ENCODE measurements at places on chromosomes 12 and 14.

GRCh38 chr12:95169368-95169767 is 47.9 kb downstream of the FGD6 start:
- DNase-seq, result no peak

DNA sequence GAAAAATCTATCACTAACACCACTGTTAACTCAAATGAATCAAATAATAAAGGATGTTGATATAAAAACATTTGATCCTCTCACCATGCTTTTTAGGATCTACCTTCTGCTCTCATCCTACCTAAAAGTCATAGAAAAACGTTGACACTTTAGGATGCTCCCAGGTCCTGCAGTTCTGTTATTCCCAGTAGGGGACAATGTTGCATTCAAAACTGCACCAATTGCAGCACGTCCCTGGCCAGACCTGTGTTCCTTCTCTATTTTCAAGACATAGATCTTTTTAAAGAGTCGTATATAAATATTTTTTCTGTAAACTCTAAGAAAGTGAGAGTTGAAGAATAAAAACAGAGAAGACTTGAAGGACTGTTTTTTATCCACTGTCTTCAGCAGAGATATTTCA is 8.8 kb downstream of the AICDA start:
- DNase-seq, result no peak

- DNase-seq, result peak; percentile 93
Observed at GRCh38 chr12:65868133-65868705, 43.9 kb downstream of the HMGA2 start.

GRCh38 chr14:53055003-53055402 is 98.1 kb downstream of the DDHD1 start:
- DNase-seq, result no peak

- DNase-seq, result no peak
Observed at GRCh38 chr12:20211541-20211940, 156.8 kb upstream of the PDE3A start.

GRCh38 chr14:91416744-91417119 is 888 bp downstream of the CCDC88C start:
- no peak for DNase-seq

DNA sequence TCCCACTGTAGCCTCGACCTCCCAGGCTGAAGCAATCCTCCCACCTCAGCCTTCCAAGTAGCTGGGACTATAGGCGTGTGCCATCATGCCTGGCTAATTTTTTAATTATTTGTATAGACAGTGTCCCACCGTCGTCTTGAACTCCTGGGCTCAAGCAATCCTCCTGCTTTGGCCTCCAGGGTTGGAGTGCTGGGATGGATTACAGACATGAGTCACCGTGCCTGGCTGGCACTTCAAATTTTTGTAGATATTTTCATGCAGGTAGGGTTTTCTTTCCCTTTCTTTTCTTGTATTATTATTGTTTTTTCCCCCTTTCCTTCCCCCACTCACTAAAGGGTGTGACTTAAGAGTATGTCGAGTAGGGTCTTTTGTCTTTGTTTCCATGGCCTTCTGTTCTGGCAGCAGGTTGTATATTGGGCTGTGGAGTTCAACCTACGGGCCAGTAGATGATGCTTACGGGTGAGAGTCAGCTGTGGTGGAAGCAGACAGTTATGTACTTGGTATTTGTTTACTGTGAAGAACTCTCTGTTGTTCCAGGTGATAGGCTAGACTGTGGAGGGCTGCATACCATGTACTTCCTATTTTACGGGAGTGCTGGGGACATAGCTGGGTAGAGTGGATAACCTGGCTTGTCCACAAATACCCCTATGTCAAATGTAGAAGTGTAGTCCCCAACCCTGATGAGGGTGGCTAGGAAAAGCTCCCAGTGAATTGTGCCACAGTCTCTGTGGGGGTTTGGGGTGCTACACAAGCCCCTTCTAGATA is 30.7 kb downstream of the RAD51B start:
- DNase-seq, result no peak

DNA sequence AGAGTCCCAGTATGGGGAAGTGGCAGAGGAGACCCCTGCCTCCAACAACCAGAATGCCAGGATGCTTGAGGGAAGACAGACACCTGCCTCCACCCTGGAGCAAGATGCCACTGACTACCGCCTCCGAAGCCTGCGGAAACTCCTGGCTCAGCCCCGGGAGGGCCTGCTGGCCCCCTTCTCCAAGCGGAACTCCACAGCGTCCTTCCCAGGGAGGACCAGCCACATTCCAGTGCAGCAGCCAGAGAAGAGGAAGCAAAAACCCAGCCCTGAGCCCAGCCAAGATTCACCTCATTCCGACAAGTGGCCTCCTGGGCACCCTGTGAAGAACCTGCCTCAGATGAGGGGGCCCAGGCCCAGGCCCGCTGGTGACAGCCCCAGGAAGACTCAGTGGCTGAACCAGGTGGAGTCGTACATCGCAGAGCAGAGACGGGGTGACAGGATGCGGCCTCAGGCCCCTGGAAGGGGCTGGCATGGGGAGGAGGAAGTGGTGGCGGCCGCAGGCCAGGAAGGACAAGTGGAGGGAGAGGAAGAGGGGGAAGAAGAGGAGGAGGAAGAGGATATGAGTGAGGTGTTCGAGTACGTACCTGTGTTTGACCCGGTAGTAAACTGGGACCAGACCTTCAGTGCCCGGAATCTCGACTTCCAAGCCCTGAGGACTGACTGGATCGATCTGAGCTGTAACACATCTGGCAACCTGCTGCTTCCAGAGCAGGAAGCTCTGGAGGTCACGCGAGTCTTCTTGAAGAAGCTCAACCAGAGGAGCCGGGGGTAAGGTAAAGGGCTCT is 93.7 kb downstream of the B4GALNT3 start:
- no peak for DNase-seq

- no peak for DNase-seq
Observed at GRCh38 chr14:72742838-72743195, 151.1 kb downstream of the DPF3 start.

- DNase-seq, result no peak
Observed at GRCh38 chr12:78035901-78036606, 205.4 kb downstream of the NAV3 start.

DNA sequence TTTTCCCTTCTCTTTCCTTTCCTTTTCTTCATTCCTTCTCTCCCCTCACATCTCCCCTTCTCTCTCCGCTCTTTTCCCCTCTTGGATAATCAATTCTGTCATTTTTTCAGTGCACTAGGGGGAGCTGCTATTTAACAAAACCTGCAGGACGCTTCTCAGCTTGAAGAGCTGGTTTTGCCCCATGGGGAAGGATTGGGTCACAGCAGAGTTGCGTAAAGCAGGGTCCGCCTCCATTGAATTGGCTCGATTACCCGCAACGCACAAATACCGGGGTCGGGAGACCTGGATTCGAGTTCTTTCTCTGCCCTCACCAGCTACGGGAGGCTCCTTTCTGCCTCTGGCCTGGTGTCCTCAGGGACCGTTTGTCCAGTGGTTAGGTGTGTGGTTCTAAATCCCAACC is 42.1 kb upstream of the CHGA start:
- no peak for DNase-seq

- no peak for DNase-seq
Observed at GRCh38 chr14:93759719-93760307, 28.5 kb downstream of the PRIMA1 start.

DNA sequence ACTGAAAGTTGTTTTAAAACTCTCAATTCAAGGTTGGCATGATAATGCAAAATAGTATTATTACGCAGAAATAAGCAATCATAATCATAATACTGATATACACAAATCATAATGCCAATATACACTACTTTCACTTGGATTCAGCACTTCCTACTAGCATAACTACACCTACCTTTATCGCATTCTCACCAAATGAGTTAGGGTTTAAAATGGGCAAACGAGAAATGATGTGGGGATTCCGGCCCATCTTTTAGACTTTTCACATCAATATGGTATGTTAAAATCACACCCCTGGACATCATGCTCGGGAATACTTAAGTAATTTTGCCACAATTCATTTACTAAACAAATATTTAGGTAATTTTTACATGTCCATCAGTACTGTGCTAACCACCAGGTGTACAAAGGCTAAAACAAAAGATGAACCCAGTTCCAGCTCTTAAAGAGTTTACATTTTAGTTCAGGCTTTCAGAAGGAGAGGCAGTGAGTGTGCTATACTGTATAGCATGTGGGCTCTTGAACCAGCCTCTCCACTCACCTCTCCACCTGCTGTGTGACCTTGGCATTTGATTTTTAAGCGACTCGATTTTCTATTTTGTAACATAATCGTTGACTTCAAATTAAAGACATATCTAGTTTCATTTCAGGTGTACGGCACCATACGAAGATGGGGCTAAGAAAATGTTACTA is 1.1 kb upstream of the USP15 start:
- DNase-seq, result peak; percentile 9

DNA sequence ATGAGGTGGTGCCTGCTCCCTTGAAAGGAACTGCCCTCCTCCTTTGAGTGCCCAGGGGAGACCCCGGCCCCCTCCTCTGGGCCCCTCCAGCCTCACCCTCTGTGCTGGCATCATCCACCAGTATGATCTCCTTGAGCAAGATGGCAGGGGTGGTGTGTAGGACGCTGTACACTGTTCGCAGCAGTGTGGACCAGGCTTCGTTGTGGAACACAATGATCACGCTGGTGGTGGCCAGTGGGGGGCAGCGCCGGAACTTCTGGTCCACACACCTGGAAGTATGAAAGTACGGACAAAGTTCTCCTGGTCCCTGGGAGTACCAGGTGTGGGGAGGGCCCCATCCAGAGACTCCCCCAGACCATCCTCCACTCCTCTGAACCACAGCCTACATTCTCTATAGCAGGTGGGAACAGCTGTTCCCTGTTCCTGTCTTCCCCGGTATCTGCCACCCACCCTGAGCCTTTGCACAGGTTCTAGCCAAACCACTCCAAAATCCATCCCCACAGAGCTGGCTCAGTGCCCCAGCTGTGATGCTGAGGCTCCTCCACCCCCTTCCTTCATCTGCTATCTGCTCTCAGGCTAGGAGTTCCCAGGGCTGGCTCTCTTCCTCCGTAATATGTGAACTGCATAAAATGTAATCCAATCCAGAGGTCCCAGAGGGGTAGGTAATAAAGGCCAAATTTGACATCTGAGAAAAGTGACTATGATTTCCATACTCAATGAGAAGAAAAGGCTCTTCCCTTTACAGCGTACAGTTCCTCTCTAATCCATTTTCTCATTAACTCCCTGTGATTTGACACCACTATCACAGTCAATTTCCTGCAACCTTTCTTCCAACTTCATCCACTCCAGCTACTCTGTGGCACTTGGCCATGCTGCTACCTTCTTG is 13.9 kb downstream of the GALNT6 start:
- DNase-seq, result no peak

- no peak for DNase-seq
Observed at GRCh38 chr12:102347811-102348210, 132.6 kb downstream of the IGF1 start.

GRCh38 chr14:99572173-99572999 is 31.6 kb downstream of the CCDC85C start:
- DNase-seq, result no peak

DNA sequence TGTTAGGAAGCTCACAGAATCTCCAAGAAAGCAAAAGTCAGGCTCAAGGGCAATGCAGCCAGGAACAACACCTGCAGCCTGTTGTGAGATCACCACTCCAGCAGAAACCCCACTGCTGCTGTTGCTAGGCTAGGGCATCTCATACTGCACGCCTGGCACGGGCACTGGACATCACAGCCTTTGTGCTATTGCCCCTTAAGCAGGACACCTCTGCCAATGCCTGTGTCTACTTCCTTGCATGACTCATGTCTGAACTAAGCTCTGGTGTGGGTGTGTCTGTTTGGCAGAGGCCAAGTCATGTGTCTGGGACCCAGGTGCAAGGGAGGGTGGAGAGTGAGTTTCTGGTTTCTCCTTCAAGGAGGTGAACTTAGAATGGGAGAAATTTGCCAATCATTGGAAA is 10.0 kb upstream of the DDX47 start:
- no peak for DNase-seq

DNA sequence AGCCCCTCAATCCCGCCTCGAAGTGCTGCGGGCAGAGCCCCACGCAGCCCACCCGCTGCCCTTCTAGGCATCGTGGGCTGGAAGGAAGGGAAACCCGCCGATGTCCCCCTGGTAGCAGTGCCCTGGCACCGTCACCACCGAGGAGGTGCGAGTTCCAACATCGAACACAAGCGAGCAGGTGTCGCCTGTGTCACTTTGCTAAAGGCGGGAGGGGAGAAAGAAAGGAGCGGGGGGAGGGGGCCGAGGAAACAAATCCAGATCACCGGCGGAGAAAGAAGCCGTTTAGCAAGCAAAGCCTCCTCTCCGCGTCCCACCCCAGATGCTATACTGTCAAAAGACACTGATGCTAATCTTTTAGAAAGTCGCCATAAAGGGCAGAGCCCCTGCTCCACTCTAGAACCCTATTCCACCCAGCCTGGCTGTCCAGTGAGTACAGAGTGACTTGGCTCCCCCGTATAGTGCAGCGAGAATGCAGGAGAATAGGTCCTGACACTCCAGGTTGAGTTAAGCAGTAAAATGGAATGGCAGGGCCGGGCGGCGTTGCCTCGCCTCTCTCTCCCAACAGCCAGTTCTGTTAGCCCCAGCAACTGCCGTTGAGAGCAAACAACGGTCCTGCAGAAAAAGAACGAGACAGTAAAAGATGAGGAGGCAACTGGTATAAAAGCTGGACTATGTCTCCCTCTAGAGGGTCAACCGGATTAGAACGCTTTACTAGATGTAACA is 67.9 kb upstream of the USP15 start:
- peak; percentile 28 for DNase-seq

- peak; percentile 98 for DNase-seq
Observed at GRCh38 chr12:113208041-113208934, 13.0 kb upstream of the TPCN1 start.

DNA sequence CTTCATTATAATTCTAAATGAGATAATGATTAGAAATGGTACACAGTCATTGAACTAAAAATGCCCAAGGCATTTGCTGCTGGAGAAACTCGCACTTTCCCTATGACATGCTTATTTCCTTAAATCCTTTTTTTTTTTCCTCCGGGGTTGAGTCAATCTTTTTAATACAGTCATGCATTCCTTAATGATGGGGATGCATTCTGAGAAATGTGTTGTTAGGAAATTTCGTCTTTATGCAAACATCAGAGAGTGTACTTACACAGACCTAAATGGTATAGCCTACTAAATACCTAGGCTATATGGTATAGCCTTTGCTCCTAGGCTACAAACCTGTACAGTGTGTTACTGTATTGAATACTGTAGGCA is 29.8 kb upstream of the DACT1 start:
- DNase-seq, result no peak

GRCh38 chr12:115324949-115325593 is 641.1 kb upstream of the TBX3 start:
- no peak for DNase-seq

DNA sequence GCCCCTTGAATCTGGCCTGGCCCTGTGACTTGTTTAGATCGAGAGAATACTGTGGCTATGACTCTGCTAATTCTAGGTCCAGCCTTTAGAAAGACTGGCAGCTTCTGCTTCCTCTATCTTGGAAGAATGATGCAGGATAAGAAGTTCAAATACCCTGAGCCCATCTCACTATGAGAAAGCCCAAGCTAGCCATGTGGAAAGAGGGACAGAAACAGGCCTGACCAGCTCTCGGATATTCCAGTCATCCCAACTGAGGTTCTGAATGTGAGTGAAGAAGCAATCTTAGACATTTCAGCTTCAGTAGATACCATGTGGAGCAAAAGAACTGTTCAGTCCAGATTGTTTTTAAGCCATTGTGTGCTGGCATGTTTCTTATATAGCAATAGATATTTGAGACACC is 17.3 kb upstream of the KRR1 start:
- no peak for DNase-seq

GRCh38 chr12:111366075-111366474 is 2.8 kb downstream of the PHETA1 start:
- DNase-seq, result no peak

Data from GF-D8 (cell line).